ENCODE measurements at places on chromosomes 4 and X. TPM values are rescaled to one million over a fixed set of nuclear protein-coding genes. Genes with fewer than 3 reads are reported as not detected.

- no peak for DNase-seq
Observed at GRCh38 chr4:112119353-112119783, 25.9 kb upstream of the FAM241A start.

Gene CXCL11
- polyA plus RNA-seq: 0.06 TPM

GRCh38 chr4:38919494-38919893 is 51.9 kb downstream of the FAM114A1 start:
- DNase-seq: no peak

DNA sequence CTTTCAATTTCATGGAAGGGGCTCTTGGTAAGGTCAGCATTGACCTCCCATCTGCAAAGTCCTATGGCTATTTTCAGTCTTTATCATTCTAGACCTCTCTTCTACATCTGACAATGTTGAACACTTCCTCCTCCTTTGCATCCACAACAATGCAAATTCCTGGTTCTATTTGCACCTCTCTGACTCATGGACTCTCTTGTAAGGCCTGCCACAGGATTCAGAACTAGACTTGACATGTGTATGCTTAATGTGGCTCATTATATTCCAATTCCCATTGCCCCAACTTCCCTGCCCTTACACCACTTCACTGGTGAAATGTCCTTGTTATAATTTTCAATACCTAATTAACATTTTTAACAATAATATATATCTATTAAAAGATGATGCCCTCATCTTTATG is 314.3 kb upstream of the FGF13 start:
- no peak for DNase-seq

Gene HPGDS
- polyA plus RNA-seq: 1.5 TPM

Gene RPA4
- 0.08 TPM for polyA plus RNA-seq

Gene HSFX4
- polyA plus RNA-seq: not detected

Gene CT45A2
- polyA plus RNA-seq: not detected

DNA sequence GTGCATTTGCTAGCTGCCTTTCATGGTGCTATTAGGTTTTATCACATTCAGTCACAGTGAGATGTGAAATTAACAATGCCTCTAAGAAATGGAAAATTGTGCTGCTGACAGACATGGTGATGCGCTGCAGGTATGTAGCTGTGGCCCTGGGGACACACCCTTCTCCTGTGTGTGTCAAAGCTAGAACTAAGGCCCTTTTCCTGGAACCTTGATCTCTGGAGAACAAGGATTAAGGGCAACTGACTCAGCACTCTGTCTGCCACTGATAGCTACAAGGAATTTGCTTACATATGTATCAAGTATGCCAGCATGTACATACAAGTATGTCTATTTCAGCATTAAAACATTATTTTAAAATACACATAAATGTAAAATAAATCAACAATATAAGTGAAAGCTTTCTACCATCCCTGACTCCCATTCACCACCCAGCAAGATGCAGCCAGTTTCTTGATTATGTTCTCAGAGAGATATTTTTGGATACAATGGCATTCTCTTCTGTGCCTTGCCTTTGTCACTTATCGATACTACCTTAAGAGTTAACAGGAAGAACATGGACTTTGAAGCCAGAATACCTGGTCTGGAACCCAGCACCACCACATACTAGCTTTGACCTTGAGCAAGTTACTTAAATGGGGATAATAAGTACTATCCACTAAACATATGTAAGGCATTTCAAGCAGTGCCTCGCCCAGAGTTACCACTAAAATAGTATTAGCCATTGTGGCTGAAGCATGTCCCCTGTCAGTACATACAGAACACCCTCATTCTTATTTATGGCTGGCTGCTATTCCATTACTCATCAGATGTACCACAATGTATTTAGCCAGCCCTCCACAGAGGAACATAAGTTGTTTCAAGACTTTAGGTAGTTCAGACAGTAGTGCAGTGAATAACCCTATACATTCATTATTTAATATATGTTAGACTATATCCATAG is 68.5 kb downstream of the NPNT start:
- DNase-seq: no peak

- DNase-seq: peak; percentile 99
Observed at GRCh38 chr4:7067452-7068278, at the start of gene GRPEL1. TSS of gene GRPEL1 (minus strand) at chr4:7068064. CDS start at chr4:7068032, 32 bp downstream.

GRCh38 chrX:69317721-69318120 is 152.5 kb upstream of the PJA1 start:
- DNase-seq: no peak

- DNase-seq: no peak
Observed at GRCh38 chr4:41998019-41998418, 7.7 kb downstream of the SLC30A9 start.

DNA sequence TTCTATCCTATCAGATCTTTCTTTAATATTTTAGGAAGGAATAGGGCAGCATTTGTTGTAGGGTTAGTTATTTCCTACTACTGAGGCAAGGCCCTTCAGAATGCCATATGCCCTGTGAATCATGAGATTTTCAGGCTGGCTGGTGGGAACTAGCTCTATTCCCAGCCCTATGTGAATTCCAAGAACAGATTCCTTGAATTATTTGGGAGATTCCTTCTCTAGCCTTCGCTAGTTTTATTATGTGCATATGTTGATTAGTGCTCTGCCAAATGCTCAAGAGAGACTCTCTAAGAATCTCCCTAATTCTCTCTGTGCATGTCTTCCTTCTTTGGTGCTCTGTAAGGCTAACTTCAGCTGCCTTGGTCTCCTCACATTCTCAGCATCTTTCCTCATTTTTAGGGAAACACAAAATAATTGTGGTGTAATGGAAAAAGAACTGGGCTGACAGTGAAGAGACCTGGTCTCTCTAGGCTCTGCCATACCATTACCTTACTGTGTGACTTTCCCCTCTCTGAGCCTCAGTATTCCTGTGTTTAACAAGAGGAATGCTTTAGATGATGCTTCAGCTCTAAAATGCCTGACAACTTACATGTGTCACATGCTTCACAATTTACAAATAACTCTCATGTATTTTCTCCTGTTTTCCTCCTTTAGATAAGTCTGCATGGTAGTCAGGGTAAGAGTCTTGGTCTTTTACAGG is 79.7 kb downstream of the VMA21 start:
- DNase-seq: no peak

Gene FRMPD3
- 0.95 TPM for polyA plus RNA-seq

Gene SSX2
- polyA plus RNA-seq: not detected

Gene RHOXF1
- not detected for polyA plus RNA-seq

Gene MAGEA11
- polyA plus RNA-seq: not detected

Gene CFP
- 3.3 TPM for polyA plus RNA-seq

Gene PWWP3B
- 0.24 TPM for polyA plus RNA-seq

DNA sequence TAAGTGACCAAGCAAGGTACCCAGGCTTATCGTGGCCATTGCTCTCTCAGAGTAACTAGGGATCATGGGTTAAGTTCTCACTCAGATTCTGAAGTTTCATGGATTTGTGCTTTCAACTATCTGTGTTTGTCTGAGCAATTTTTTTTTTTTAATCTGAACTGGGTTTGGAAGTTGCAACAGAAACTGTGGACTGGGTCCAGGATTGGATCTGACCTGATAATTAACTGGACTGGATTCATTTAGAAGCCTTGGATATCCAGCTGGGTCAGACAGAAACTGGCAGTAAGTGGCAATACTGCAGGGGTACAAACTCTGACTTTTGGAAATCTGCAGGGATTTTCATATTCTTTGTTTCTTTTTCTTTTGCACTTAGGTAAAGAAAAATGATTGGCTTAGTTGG is 38.7 kb upstream of the FGF2 start:
- no peak for DNase-seq
